ENCODE measurements at places on chromosomes 16 and 17.

GRCh38 chr16:89012622-89012995 lies 35.6 kb upstream of the CBFA2T3 start:
- DNase-seq: no peak

DNA sequence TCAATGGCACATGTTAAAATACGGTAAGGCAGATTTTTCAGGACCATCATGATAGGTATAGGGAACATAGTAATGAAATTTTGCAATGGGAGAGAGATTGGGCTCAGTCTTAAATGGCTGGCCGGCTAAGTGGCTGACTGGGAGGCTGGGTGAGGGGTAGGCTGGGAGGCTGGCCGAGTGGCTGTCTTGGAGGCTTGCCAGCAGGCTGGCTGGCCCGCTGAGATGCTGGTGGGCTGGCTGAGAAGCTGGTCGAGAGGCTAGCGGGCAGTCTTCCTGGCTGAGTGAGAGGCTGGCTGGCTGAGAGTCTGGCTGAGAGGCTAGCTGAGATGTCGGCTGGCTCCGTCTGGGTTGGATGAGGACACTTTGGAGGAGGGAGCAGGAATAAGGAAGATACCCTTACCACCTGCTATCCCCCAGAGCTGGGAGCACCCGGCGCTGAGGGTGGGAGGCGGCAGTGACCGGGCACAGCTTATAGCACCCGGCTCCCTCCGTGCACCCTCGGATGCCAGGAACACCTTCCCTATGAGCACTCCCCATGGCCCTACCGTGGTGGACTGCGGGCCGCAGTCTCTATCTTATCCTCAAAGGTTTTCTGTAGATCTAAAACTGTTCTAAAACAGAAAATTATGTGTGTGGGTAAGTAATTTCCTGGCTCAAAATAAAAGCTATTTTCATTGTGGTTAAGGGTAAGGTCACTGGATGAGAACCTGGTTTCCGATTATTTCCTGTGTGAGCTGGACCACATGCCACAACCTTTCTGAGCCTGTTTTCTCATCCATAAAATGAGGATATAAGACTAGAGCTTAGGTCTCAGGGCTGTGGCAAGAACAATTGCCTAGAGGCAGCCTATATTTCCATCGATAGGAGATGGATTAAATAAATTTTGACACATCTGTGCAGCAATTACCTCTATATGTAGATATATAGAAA lies 34.5 kb upstream of the TMC5 start:
- no peak for DNase-seq

DNA sequence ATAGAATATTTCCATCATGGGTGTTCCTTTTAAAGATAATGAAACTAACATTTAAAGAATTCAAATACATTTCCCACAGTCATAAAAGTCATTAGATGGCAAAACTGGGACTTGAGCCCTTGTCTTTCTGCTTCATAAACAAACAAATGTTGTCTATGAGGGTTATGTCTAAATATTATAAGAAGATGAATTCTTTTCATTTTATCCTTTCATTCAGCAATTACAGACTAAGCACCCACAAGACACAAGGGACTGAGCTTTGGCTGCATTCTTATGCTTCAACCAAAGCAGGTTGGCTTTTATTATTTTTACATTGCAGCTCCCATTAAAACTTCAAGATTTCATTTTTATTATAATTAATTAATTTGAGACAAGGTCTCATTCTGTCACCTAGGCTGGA lies 14.9 kb downstream of the SARM1 start:
- DNase-seq: no peak

DNA sequence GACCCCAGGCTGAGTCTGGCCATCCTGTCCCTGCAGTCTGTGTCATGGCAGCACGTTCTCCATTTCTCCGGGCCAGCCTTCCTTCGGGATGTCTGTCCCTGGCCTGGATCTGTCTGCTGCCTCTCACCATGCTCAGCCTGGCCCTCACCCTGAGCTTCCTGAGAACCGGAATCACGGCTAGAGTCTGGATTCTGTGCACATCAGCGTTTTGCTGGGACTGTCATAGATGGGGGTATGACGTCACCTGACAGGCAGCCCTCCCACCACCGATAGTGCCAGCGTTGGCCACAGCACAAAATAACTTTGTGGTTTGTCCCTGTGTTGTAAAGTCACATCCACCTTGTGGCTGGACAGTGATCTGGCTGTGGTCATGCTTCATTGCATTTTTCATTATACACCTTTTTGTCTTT lies 59.2 kb downstream of the B9D1 start:
- no peak for DNase-seq

GRCh38 chr17:50051606-50052005 lies 4.3 kb upstream of the ITGA3 start:
- no peak for DNase-seq

GRCh38 chr17:59405944-59406705 lies 74.7 kb downstream of the YPEL2 start:
- no peak for DNase-seq

DNA sequence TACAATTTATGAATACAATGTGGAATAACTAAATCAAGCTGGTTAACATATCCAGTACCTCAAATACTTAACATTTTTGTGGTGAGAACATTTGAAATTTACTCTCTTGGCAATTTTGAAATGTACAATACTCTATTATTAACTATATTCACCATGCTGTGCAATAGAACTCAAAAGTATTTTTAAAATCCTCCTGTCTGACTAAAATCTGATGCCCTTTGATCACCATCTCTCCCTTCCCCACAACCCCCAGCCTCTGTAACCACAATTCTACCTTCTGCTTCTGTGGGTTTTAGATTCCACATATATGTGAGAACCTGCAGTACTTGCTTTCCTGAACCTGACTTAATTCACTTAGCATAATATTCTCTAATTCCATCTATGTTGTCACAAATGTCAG lies 71.6 kb upstream of the ALOX12 start:
- no peak for DNase-seq

GRCh38 chr17:38893607-38894006 lies 23.7 kb downstream of the LASP1 start:
- no peak for DNase-seq

- DNase-seq: peak; percentile 46
Observed at GRCh38 chr16:81035398-81035974, at the start of gene ATMIN. Gene ATMIN, plus strand, starts transcription at chr16:81035842. Its CDS starts 29 bp downstream, at chr16:81035871.
